ENCODE measurements at places on chromosomes 2 and 18.

GRCh38 chr2:62870966-62871365 lies 165.5 kb downstream of the EHBP1 start:
- no peak for DNase-seq

- no peak for DNase-seq
These were observed 23.4 kb downstream of the BMP10 start for GRCh38 chr2:68847751-68848150.

- DNase-seq, result no peak
These were observed 54.7 kb downstream of the EMILIN2 start for GRCh38 chr18:2901423-2901985.

- DNase-seq, result no peak
These were observed 180.2 kb downstream of the LTBP1 start for GRCh38 chr2:33126958-33127357.

DNA sequence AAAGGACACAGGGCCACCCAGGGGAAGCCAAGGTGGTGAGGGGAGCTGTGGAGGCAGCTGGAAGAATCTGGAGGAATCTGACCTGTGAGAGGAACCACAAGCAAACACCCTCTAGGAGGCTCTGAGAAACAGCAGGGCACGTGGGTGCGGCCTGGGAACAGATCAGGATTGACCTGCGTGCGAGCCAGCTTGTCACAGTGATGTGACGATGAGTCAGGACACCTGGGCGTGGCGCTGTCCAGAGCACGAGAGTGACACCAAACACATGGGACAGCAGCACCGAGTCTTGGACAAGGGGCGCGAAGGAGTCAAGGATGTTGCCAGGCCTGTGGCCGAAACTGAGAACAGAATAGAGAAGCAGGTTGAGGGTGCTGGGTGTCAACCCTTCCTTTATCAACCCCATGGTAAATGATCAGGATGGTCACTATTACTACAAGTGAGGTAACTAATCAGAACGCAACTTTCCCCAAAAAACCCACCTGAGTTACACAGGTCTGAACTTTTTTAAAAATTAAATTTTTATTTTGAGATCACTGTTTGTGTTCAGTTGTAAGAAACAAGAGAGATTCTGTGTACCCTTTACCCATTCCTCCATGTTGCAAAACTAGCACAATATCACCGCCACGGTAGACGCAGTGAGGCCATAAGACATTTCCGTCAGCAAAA lies 637 bp upstream of the SFT2D3 start:
- DNase-seq, result no peak

DNA sequence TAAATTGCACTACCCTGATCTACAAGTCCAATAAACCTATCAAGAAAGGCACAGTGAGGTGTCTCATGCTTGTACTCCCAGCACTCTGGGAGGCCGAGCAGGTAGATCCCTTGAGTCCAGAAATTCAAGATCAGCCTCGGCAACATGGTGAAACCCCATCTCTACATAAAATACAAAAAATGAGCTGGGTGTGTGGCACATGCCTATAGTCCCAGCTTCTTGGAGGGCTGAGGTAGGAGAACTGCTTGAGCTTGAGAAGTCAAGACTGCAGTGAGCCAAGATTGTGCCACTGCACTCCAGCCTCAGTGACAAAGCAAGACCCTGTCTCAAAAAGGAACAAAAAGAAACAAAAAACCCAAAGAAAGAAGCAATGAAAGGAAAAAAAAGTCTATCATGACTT lies 58.9 kb downstream of the ROCK2 start:
- DNase-seq, result no peak

- no peak for DNase-seq
These were observed 1802.7 kb downstream of the SUCLG1 start for GRCh38 chr2:82656420-82656819.

- no peak for DNase-seq
These were observed 1706.1 kb upstream of the CELF4 start for GRCh38 chr18:39271654-39272053.

DNA sequence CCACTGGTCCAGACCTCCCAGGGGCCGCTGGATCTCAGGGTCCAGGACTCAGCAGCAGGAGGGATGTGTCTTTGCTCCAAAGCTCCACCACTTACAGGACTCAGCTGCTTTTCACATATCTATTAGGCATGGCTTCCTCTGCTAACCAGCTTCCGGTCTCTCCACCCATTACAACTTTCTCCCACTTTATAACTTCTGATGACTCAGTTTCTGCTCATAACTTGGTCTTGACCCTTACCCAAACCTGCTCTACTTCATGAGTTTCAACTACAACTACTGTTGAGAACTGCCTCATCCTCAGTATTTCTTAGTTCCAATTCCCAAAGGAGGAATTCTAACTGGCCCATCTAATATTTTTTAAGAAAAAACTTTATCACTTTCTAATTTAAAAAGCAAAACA lies 17.2 kb downstream of the SULT1C2 start:
- DNase-seq, result no peak

Measured in stimulated activated CD4-positive, alpha-beta T cell treated with anti-CD3 and anti-CD28 coated beads, Interleukin-12 subunit alpha, Interleukin-12 subunit beta, amount 100 ng/mL, for 24 hours (primary cell).